H1 (cell line): ENCODE measurements at places on chromosomes 3 and 15.

DNA sequence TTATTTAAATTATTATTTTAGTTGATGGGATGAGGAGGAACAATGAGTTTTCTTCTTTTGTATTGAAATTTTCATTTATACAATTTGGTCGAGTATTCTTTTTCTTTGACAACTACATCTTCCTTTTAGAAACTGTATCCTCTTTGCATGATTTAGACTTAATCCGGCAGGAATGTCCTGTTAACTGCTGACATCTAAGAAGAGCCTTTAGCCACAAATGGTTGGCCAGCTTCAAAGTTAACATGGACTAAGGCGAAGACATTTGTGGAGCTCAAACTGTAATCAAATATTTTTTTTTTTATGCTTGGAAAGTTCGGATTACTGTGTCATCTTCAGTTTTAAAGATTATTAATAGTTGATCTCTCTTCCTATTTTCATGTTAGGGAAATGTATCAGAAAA is 43.2 kb downstream of the RIOX2 start:
- no peak for DNase-seq

- no peak for DNase-seq
These were observed 162.5 kb downstream of the AKAP13 start for GRCh38 chr15:85542895-85543331.

GRCh38 chr15:97045666-97046421 is 715.3 kb downstream of the NR2F2 start:
- no peak for DNase-seq

GRCh38 chr3:113211330-113212149 is at the start of gene BOC:
BOC (plus strand) TSS chr3:113211557; CDS start chr3:113249803, 38,246 bp downstream.
- DNase-seq: no peak

GRCh38 chr3:117524890-117525289 is 815.3 kb downstream of the TUSC7 start:
- no peak for DNase-seq

- no peak for DNase-seq
These were observed 13.7 kb upstream of the GRIP2 start for GRCh38 chr3:14553871-14554270.

DNA sequence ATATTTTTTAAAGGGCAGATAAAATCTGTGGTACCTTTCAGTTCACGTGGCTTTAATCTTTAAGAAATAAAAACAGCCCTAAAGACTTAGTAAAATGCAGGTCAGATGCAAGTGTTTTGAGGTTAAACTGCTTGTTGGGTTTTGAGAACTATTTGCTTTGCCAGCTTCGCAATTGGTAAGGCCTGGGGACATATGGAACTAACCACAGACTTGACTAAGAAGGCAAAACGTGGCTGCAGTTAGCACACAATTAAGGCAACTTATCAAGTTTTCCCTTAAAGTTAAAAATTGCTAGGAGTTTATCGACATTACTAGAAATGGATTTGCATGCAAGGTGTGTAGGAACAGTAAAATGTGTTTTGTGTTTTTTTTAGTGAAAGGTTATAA is 206.9 kb downstream of the ZNF385D start:
- DNase-seq: no peak

- no peak for DNase-seq
These were observed 41.1 kb downstream of the PTH1R start for GRCh38 chr3:46918634-46919033.

- no peak for DNase-seq
These were observed 230.3 kb downstream of the MAGI1 start for GRCh38 chr3:65808407-65808806.

- DNase-seq: peak; percentile 47
These were observed 447.4 kb upstream of the NR2F2 start for GRCh38 chr15:95883064-95883463.

DNA sequence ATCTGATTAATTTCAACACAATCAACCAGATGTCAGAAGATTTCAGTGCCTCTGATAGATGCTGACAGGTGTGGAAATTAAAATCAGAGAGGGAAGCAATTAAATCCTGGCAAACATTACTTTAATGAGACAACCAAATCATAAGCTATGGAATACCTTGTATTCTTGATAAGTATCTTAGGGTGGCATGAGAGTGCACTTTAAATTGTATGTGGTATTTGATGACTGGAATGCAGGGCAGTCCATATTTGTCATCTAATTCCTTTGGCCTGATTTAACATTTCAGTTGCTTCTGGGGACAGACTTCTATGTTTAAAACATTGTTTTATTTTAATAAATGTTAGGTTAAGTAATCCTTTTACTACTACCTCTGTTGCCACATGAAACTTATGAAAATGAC is 184.1 kb downstream of the LPP start:
- no peak for DNase-seq

DNA sequence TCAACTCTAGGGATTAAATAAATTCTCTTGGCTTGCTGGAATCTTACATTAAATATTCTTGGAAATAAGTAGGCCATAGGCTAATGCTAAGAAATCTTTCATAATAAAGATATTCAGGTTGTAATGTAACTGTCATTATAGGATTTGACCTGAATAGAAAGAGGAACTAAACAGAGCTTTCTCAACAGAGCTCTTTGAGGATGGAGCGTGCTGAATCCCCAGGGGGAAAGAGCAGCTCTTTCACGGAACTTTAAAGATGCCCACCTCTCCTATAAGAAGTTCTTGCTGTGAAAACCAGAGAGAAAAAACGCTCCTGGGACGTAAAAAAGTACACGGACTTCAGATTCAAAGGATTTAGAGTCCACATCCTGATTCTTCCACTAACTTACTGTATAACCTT is 77.9 kb downstream of the NTRK3 start:
- no peak for DNase-seq

DNA sequence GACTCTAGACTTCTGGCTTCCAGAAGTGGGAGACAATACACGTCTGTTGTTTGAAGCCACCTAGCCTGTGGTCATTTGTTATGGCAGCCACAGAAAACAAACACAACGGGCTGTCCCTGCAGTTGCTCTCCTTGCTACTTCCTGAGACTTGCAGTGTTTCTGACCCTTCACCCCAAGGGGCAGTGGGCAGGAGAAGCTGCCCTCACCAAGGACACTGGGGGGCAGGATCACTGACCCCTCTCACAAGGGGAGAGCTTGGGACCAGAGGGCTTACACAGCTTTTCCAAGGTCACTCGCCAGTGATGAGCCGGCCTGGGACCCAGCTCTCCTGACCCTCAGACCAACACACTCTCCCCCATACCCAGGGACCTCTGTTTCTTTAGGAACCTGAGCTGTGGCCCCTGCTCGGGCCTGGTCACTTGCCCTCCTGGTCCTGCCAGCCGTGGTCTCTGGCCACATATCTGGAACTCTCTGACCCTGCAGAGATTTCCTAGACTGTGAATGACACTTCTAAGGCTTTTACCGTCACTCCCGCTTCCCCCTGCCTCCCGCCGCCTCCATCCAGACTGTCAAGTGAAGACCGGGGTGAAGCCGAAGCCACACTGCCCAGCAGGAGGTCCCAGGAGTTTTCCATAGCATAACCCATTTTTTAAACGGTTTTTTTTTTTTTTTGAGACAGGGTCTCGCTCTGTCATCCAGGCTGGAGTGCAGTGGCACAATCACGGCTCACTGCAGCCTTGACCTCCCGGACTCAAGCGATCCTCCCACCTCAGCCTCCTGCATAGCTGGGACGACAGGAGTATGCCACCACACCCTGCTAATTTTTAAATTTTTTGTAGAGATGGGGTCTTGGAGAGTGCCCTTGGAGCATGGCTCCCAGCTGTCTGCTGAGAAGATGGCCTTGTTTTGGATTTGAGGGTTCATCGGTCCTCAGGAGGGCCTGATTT is 4.4 kb downstream of the ATP2B2 start:
- no peak for DNase-seq

GRCh38 chr3:146160964-146161662 is at the start of gene PLOD2:
PLOD2 (minus strand) TSS chr3:146161184; CDS start chr3:146160989, 195 bp downstream.
- peak; percentile 77 for DNase-seq

GRCh38 chr3:189311521-189311920 is 139.8 kb downstream of the TPRG1 start:
- no peak for DNase-seq

DNA sequence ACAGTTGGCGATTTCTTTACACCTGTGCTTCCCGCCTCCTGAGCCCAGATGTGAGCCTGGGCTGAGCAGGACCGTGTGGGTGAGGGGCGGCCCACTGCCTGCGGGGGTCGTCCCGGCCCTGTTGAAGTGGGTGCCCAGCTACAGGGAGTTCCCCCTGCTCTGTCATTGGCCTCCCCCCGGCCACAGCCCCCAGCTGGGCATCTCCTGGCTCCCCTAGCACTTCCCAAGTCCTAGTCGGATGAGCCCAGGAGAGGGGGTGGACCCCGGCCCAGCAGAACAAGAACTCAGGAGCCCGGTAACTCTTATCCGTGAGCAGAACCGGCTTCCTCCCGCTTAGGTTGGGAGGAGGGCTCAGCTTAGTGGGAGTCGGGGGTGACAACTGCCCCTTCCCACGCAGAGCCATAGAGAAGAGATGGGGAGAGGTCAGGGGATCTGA is 757 bp downstream of the PAQR5 start:
- no peak for DNase-seq

GRCh38 chr3:25781145-25781757 is 2.0 kb downstream of the NGLY1 start:
- no peak for DNase-seq

- no peak for DNase-seq
These were observed 15.0 kb downstream of the SFMBT1 start for GRCh38 chr3:53030619-53031449.

GRCh38 chr15:83581381-83581780 is 72.5 kb upstream of the ADAMTSL3 start:
- DNase-seq: no peak
